ENCODE measurements at places on chromosomes 1 and 21.

DNA sequence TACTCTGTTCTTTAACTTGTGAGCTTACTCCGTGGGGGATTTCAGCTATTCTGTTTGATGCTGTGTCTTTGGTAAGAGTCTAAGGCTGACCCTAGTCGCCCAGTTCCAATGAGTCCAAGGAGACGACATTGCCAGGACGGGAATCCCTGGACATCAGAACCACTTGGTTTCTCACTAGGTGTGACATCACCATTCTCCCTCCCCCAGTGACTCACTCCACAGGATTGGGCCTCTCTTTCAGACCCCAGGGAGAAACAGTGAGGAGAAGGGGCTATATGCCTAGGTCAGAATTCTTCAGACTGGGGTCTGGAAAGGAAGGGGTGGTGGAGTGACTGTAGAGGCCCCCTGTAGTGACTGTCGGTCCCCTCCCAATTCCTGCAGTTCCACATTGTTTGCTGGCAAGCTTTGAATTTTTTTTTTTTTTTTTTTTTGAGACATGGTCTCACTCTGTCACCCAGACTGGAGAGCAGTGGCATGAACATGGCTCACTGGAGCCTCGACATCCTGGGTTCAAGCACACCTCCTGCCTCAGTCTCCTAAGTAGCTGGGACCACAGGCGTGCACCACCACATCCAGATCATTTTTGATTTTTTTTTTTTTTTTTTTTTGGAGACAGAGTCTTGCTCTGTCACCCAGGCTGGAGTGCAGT, 21.3 kb downstream of the ALPL start:
- DNase-seq: no peak

- DNase-seq: no peak
Observed at GRCh38 chr21:42807938-42808613, 71.3 kb downstream of the WDR4 start.

GRCh38 chr1:18684303-18684702, 53.7 kb downstream of the PAX7 start:
- DNase-seq: no peak

DNA sequence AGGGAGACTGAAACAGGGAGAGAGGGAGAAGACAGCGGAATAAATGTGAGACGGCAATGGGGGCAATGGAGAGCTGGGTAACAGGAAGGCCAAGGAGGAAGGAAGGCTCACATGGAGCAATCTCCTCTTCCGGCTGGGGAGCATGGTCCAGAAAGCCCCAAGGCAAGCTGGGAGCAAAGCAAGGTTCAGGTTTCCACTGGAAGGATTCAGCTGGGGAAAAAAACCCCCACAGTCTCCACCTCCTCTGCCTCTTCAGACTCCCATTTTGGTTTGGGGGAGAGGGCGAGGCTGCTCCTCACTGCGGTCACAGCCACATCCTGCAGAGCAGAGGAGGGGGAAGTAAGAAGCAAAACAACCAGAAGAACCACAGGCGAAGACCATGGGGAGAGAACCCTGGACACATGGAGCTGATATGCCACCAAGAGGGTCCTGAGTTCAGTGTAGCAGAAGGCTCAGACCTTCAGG, 650 bp downstream of the TNFAIP8L2 start:
- no peak for DNase-seq

DNA sequence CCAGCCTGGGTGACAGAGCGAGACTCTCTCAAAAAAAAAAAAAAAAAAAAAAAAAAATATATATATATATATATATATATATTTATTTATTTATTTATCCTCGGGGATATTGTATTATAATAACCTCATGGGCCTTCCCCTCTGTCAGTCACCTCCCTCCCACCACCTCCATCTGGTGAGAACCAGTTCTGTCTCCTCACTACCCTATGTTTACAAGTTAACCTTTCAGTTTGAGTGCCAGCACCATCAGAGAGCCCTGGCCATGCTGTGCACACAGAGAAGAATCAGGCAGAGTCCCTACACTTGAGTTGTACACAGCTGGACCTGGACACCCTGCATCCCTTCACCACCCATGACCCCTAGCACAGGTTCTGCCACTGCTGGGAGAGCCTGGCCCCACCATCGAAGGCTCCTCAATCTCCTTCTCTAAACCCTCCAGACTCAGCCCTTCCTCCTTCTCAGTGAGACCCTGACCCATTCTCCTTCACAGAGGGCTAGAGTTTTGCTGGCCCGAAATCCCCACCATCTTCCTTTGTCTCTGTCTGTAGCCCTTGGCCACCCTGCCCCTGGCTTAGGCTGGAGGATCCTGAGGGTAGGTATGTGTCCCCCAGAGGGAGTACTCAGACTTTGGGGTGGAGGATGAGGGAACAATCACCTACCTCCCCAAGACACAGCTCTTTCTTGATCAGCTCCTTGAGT, 1.2 kb downstream of the S100A5 start:
- DNase-seq: no peak

GRCh38 chr1:12544357-12544756, 73.7 kb downstream of the DHRS3 start:
- DNase-seq: no peak

GRCh38 chr1:236465231-236465958, 58.4 kb upstream of the LGALS8 start:
- no peak for DNase-seq

Data from COR-L47 (cell line).